Activated CD4-positive, alpha-beta T cell treated with anti-CD3 and anti-CD28 coated beads, Interleukin-2, amount 10 ng/mL, durations not matched to agents 24 days and 14 days (primary cell): ENCODE measurements at places on chromosomes 16 and 17. TPM values are rescaled to one million over a fixed set of nuclear protein-coding genes. Genes with fewer than 3 reads are reported as not detected.

GRCh38 chr17:81576621-81577277, 24.6 kb upstream of the FAAP100 start:
- no peak overlapping the region for H3K27ac ChIP-seq
- no peak overlapping the region for H3K4me3 ChIP-seq
- H3K4me1 ChIP-seq: peaks cover 10% of the 10 kb centered on the region
- DNase-seq: no peak

The FMNL1 gene
- total RNA-seq: 325 and 329 TPM in 2 replicates

The OR1F1 gene
- not detected in 2 replicates for total RNA-seq

The ST3GAL2 gene
- total RNA-seq: 27.9 and 37.0 TPM in 2 replicates

DNA sequence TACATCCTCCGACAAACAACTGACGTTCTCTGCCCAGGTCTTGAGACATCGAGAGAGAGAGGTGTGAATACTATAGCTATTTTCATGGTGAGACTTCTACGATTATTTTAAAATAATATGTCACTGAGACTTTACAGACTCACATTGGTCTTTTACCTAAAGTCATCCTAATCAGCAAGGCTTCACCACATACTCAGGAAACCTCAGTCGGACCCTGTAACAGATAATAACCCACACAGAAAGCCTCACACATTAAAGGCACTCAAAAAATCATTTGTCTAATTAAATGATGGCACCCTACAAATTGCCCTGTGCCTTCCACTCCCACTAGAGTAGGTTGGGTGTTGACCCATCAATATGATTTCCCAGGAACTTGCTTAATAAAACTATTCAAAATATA, 19.8 kb upstream of the SLC39A11 start:
- no peak overlapping the region for H3K27ac ChIP-seq
- no peaks in the 10 kb centered on the region for H3K4me1 ChIP-seq
- peaks cover 1% of the 10 kb centered on the region for H3K27me3 ChIP-seq

DNA sequence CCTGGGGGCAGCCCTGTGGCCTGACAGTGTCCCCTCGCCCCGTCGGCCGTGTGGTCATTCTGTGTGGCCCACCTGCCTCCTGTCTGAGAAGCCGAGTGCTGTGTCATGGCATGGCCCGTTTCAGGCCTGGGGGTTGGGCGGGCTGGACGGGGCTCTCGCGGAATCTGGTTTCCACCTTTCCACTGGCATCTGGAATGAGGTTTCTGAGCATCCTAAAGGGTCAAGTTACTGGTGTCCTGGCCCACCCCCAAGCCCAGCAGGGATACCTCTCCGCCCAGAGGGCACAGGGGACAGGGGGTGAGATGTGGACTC, 7.8 kb downstream of the DBNDD1 start:
- peaks cover 9% of the 10 kb centered on the region for H3K27me3 ChIP-seq
- DNase-seq: no peak
- H3K36me3 ChIP-seq: no peaks in the 10 kb centered on the region
- no peak overlapping the region for H3K4me3 ChIP-seq

DNA sequence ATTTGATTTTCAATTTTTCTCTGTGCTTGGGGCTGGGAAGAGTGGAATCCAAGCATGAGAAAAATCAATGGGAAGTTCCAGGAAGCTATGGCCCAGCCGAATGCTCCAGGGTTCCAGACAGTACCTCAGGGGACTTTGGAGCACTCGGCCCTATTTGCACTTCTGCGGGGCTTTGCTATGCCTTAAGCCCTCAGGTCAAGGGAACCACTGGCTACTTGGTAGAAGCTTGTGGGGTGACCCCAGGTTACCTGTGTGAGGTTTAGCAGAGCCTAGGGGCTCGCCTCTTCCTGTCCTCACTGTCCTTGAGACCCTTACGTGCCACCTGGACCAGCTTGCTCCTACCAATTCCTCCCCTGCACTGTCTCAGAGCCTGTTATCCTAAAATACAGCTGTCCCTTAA, 121.3 kb downstream of the MGAT5B start:
- H3K4me3 ChIP-seq: no peak overlapping the region
- H3K36me3 ChIP-seq: no peaks in the 10 kb centered on the region
- DNase-seq: no peak
- H3K4me1 ChIP-seq: peaks cover 15% of the 10 kb centered on the region
- H3K27me3 ChIP-seq: no peaks in the 10 kb centered on the region

- peaks cover 44% of the 10 kb centered on the region for H3K36me3 ChIP-seq
- H3K4me3 ChIP-seq: peak overlapping the region; percentile 92
- no peaks in the 10 kb centered on the region for H3K27me3 ChIP-seq
- peak overlapping the region; percentile 96 for H3K27ac ChIP-seq
Observed at GRCh38 chr16:70522216-70523075, 908 bp downstream of the COG4 start.

- peaks cover 47% of the 10 kb centered on the region for H3K27me3 ChIP-seq
- peaks cover 2% of the 10 kb centered on the region for H3K4me1 ChIP-seq
- H3K36me3 ChIP-seq: no peaks in the 10 kb centered on the region
- H3K27ac ChIP-seq: no peak overlapping the region
- no peak for DNase-seq
Observed at GRCh38 chr17:74921026-74921681, 1.9 kb downstream of the USH1G start.

DNA sequence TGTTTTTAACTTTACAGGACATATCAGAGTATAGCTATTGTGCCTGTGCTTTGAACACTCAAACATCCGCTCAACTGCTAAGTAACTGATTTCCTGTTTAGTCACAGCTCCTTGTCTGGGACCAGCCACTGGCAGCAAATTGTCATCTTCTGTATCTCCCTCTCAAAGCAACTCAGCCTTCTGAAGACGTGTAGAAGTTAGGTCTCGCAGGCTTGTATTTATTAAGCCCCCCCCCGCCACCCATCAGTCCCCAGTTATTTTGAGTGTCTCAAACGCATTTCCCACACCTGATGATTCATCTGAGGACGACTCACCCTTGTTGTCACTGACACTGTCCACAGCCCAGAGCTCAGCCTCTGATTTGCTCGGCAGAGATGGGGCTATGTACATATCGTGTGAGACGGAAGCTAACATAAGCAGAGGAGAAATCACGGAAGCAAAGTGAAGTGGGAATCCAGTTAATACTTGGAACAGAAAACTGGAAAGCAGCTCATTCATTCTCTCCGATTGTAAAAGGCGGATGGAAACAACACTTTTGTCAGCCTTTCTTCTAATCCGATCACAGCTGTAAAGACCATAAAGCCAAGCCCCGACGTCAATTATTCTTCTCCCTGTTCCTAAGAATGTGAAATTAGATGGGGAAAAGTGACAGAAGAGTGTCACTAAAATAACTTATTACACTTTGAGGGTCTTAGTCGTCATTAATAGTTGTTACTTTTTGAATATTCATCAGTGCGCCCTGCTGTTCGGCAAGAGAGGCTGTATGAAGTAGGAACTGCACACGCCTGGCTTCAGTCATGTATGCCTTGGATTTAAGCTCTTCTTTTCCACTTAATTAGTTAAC, 64.2 kb downstream of the PITPNC1 start:
- H3K27ac ChIP-seq: peak overlapping the region; percentile 96
- peaks cover 8% of the 10 kb centered on the region for H3K36me3 ChIP-seq
- H3K27me3 ChIP-seq: no peaks in the 10 kb centered on the region
- H3K4me1 ChIP-seq: peaks cover 52% of the 10 kb centered on the region

DNA sequence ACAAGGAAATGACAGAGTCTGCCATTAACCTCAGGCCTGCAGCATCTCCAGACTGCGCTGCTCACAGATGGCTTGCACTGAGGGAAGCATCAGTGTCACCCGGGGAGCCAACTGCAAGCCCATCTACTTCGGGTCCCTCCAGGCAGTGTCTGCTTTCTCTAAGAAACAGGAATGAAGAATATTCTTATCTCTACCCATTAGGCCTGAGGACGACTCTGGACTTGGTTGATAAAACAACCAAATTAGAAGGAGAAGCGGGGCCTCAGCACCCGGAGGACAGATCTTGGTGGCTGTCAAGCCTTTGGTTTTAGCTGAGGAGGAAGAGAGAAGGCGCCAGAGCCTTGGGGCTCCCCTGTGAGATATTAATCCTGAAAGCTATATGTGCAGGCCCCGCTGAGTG, 19.5 kb upstream of the MGAT5B start:
- H3K4me3 ChIP-seq: no peak overlapping the region
- H3K27ac ChIP-seq: no peak overlapping the region
- no peak for DNase-seq

- no peak overlapping the region for H3K27ac ChIP-seq
- DNase-seq: no peak
- H3K36me3 ChIP-seq: no peaks in the 10 kb centered on the region
- H3K4me3 ChIP-seq: no peak overlapping the region
- H3K27me3 ChIP-seq: peaks cover 5% of the 10 kb centered on the region
Observed at GRCh38 chr17:51463353-51463752, 203.0 kb downstream of the UTP18 start.

DNA sequence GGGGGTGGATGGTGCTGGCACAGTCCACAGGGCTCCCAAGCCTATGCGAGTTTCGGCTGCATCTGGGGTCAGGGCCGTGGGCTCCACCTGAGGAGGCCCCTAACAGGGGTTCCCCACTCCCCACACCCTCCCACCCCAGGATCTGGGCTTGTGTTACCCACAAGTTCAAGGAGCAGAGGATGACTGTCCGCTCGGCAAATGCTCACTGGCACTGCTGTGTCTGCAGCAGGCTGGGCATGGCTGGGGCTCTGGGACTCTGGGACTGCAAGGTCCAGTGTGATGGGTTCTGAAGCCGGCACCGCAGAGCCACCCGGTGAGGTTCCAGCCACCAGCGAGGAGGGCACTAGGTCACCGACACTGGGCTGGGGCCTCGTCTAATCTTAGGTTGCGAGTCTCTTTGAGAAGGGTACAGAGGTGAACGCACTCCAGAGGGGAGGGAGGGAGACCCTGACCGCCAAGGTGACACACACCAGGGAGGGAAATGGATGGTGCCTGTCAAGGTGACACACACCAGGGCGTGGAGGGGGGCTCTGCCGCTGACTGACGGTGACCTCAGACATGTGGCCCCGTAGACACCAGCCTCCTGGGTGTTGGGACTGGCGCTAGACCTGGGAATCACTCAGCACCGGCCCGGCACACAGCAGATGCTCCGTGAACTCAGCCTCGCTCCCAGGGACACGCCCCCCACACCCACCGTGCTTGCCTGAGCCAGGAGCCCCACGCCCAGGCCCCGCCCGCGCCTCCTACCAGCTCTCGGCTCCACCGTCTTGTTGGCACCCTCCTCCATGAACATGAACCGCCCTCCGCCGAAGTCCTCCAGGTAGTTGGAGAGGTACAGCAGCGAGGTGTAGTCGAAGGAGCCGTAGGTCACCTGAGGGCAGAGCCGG, 20.5 kb upstream of the HEXD start:
- peaks cover 12% of the 10 kb centered on the region for H3K36me3 ChIP-seq
- H3K4me3 ChIP-seq: no peak overlapping the region
- H3K27me3 ChIP-seq: no peaks in the 10 kb centered on the region
- H3K4me1 ChIP-seq: peaks cover 12% of the 10 kb centered on the region

The MLST8 gene
- total RNA-seq: 65.2 and 70.3 TPM in 2 replicates

DNA sequence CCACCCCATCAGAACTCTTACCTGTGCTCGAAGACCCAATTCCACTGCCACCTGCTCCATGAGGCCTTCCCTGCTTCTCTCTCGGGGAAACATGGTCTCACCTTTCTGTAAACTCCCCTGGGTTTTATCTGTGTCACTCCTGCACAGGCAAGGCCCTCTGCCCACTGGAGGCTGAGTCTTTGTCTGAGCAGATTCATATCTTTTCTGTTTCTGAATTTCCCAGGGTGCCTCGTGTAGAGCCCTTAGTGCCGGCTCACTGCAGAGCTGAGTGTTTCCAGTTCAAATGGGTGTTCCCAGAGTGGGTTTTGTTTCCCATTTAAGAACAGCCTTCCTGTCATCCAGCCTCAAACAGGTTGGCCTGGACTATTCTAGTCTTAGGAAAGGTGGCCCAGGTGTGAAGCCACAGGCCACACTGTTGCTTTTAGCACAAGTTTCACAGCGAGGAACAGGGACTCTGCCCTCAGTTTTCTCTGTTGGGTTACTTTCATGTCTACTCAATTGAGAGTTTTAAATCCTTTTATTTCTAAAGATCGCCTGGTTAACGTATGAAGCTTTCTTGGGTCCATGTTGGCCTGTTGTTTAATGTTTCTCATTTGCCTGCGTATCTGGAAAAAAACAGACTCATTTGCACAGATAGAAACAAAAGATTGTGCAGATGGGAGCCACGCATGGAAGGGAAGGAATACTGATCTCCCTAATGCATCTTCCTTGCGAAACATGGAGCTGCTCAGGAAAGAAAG, 228.7 kb downstream of the MSI2 start:
- H3K4me3 ChIP-seq: peak overlapping the region; percentile 13
- peaks cover 45% of the 10 kb centered on the region for H3K4me1 ChIP-seq
- no peaks in the 10 kb centered on the region for H3K27me3 ChIP-seq

GRCh38 chr16:6018848-6019489, 921.4 kb upstream of the EEF2KMT start:
- no peak overlapping the region for H3K4me3 ChIP-seq
- no peaks in the 10 kb centered on the region for H3K4me1 ChIP-seq
- H3K27me3 ChIP-seq: peaks cover 4% of the 10 kb centered on the region

DNA sequence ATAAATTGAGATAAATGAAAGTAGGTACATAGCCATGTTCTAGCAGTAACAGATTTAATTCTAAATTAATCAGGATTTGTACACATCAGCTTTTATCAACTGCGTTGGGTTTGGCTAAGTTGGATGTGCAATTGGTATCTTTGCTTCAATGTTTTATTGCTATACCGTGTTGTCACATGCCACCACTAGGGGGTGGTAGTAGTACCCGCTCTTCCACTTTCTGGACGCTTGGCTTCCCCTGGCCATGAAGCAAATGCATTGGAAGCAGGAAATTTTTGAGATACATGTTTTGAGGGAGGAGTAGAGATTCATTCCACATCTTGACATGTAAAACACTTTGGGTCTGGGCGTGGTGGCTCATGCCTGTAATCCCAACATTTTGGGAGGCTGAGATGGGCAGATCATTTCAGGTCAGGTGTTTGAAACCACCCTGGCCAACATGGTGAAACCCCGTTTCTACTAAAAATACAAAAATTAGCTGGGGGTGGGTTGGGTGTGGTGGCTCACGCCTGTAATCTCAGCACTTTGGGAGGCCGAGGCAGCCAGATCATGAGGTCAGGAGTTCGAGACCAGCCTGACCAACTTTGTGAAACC, 58.6 kb downstream of the EMP2 start:
- H3K27me3 ChIP-seq: no peaks in the 10 kb centered on the region
- H3K4me1 ChIP-seq: peaks cover 3% of the 10 kb centered on the region
- H3K27ac ChIP-seq: no peak overlapping the region

The MAF gene
- total RNA-seq: 61.5 and 62.8 TPM in 2 replicates

DNA sequence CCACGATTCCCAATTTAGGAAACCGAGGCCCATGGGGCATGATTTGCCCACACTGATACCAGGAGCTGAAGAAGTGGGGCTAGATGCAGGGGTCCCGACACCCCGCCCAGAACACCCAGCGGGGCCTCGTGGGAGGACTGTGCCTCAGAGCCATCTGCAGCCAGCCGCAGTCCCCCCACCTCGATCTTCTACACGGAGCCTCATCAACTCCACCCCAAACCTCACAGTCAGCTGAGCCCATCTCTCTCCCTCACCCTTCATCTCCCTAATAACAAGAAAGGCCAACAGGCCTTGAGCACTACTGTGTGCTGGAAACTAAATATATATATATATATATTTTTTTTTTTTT, 4.2 kb downstream of the ITGAE start:
- no peaks in the 10 kb centered on the region for H3K27me3 ChIP-seq
- peak overlapping the region; percentile 34 for H3K27ac ChIP-seq
- DNase-seq: no peak
- H3K4me3 ChIP-seq: peak overlapping the region; percentile 43

The ADAD2 gene
- not detected in 2 replicates for total RNA-seq

The CIITA gene
- 5.0 and 6.4 TPM in 2 replicates for total RNA-seq
